ENCODE measurements at places on chromosomes 7 and 10.

- DNase-seq, result no peak
Measured at GRCh38 chr7:157832421-157832820, 495.6 kb downstream of the DNAJB6 start.

GRCh38 chr10:67476201-67476600 is 219.8 kb downstream of the CTNNA3 start:
- DNase-seq, result no peak

DNA sequence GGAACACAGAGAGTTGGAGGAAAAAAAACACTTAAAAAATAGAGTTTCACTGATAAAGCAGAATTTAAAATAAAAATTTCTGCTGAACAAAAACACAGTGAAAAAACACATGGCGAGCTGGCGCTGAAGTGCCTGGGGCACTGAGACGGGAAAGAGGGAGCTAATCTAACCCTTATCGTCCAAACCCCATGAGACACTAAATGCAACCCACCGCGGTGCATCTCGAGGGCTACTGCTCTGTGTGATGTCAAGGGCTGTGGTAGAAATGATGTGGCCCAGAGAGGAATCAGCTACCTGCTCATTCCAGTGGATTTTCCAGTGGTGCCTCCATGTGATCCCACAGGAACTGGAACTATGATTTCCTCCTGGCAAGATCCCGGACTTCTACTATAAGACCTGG is 499.3 kb downstream of the SUGCT start:
- DNase-seq, result no peak

DNA sequence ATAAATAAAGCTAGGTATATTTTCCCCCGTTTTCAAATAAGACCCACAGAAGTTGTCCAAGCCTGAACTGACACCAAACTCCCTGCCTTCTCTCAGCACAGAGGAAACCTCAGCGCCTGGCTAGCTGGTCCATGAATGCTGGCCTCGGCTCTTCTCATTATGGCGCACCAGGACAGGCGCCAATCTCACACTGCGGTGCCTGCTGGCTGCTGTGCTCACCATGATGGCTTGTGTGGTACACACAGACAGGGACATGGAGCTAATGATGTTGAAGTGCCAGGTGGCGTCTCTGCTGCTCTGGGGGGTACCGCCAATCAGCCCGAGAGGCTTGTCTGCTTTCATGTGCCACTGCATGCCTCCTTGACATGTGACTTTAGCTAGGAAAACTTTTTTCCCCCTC is 43.2 kb upstream of the USP6NL start:
- DNase-seq, result no peak

DNA sequence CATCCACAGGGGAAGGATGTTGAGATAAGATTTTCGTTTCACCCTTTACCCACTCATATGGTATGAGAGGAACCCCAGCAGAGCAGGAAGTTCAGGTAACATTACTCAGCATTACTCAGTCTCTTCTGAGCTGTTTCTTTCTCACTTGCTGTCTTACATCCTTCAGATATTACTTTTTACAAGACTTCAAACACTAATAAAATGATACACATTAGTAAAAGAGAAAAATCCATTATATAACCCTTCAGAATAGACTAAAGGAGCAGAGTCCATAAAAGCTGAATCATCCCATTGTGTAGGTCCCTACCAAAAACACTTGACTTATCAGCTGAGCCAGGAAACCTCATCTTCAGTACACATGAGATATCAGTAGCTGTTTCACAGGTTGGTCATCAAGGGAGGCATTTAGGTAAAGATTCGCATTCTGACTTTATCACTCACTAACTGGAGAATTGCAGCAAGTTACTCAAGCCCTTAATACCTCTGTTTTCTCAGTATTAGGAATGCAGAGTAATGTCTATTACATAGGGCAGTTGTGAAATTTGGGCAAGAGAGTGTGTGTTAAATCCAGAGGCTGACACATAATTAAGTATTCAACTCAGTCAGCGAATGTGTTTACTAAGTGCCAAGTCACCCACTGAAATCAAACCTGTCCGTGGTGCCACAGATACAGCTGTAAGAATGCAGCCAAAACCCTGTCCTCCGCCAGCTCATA is 44.7 kb downstream of the KLF6 start:
- DNase-seq, result no peak

Measured in cortex of kidney (tissue), 1 donor.